Activated CD4-positive, alpha-beta T cell treated with anti-CD3 and anti-CD28 coated beads, Interleukin-2, amount 10 ng/mL, durations not matched to agents 24 days and 14 days (primary cell): ENCODE measurements at places on chromosomes 5 and 9. TPM values are rescaled to one million over a fixed set of nuclear protein-coding genes. Genes with fewer than 3 reads are reported as not detected.

GRCh38 chr9:110947491-110948044, 90.7 kb downstream of the LPAR1 start:
- no peak overlapping the region for H3K27ac ChIP-seq
- H3K4me1 ChIP-seq = no peaks in the 10 kb centered on the region
- no peak for DNase-seq
- H3K27me3 ChIP-seq = no peaks in the 10 kb centered on the region
- no peak overlapping the region for H3K4me3 ChIP-seq
- no peaks in the 10 kb centered on the region for H3K36me3 ChIP-seq

DNA sequence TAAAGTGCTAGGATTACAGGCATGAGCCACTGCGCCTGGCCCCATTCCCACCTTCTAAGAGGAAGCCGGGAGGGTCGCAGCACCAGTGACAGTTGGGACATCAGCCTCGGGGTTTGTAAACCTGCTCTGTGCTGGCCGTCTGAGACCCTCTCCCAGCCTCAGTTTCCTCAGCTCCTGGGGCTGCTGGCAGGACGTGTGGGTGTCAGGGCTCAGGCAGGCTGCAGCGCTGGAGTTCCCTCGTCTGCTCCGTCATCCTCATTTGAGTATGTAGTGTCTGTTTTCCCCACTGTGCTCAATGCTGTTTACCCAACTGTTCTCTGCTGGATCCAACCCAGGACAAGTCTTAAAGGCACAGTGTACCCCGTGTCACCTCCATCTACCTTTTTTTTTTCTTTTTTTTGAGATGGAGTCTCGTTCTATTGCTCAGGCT, 2.0 kb upstream of the NINJ1 start:
- no peaks in the 10 kb centered on the region for H3K27me3 ChIP-seq
- no peak overlapping the region for H3K4me3 ChIP-seq
- no peak for DNase-seq
- peaks cover 53% of the 10 kb centered on the region for H3K4me1 ChIP-seq

DNA sequence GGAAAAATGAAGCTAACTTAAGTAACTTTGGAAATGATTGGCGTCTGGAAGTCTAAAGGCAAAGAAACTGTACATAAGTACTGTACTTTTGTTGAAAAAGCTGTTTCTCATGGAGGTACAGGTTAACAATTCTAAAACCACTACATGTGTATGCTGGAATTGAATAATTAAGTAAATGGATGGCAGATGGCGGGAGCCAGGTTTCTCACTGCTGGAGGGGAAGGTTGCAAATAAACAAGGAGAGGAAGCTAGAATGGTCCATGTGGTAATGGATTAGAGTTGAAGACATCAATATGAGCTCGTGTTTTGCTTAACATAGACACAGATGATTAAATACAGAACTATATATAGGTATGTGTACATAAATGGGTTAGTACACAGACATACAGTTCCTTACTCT, 43.2 kb upstream of the ASTN2 start:
- H3K36me3 ChIP-seq = no peaks in the 10 kb centered on the region
- H3K4me1 ChIP-seq = no peaks in the 10 kb centered on the region
- H3K4me3 ChIP-seq = no peak overlapping the region
- DNase-seq = no peak

DNA sequence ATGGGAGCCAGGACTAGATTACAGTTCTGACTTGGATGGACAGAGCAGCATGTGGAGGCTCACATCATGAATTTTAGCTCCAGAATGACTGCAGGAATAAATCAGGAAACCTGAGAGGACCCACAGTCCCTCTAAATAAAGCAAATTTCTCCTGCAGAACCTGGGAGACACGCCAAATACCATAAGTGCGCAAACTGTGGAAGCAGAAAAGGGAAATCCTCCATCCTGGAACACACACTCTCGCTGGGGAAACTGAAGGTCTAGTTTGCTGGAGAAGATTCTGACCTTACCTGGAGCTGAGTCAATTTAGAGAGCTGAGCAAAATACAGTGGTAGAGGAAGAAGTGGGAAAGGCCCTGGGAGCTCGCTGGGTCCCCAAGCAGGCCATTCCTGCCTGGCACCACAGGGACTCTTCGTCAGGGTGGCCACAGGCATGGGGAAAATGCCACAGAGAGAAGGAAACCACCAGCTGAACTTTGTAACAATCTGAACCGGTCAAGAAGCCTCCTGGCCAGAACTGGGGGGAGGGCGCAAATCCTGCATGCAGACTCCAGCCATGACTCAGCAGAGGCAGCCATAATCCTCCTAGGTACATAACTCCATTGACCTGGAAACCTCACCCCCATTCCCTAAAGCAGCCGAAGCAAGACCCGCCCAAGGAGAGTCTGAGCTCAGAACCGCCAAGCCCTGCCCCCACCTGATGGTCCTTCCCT, 390.9 kb downstream of the LRRC70 start:
- no peaks in the 10 kb centered on the region for H3K36me3 ChIP-seq
- H3K4me3 ChIP-seq = no peak overlapping the region
- no peaks in the 10 kb centered on the region for H3K4me1 ChIP-seq
- no peak for DNase-seq
- no peak overlapping the region for H3K27ac ChIP-seq

Gene MARVELD2
- total RNA-seq = 0.26 and 0.36 TPM in 2 replicates

- peaks cover 27% of the 10 kb centered on the region for H3K4me1 ChIP-seq
- no peak for DNase-seq
- peaks cover 49% of the 10 kb centered on the region for H3K36me3 ChIP-seq
- H3K27ac ChIP-seq = peak overlapping the region; percentile 98
Measured at GRCh38 chr5:149550268-149550583, 1.0 kb downstream of the CSNK1A1 start.

Gene MYMK
- not detected in 2 replicates for total RNA-seq

GRCh38 chr9:132980157-132980556, 1.7 kb downstream of the GFI1B start:
- H3K4me3 ChIP-seq = no peak overlapping the region
- H3K4me1 ChIP-seq = no peaks in the 10 kb centered on the region
- H3K36me3 ChIP-seq = no peaks in the 10 kb centered on the region
- H3K27me3 ChIP-seq = peaks cover 49% of the 10 kb centered on the region
- H3K27ac ChIP-seq = no peak overlapping the region

DNA sequence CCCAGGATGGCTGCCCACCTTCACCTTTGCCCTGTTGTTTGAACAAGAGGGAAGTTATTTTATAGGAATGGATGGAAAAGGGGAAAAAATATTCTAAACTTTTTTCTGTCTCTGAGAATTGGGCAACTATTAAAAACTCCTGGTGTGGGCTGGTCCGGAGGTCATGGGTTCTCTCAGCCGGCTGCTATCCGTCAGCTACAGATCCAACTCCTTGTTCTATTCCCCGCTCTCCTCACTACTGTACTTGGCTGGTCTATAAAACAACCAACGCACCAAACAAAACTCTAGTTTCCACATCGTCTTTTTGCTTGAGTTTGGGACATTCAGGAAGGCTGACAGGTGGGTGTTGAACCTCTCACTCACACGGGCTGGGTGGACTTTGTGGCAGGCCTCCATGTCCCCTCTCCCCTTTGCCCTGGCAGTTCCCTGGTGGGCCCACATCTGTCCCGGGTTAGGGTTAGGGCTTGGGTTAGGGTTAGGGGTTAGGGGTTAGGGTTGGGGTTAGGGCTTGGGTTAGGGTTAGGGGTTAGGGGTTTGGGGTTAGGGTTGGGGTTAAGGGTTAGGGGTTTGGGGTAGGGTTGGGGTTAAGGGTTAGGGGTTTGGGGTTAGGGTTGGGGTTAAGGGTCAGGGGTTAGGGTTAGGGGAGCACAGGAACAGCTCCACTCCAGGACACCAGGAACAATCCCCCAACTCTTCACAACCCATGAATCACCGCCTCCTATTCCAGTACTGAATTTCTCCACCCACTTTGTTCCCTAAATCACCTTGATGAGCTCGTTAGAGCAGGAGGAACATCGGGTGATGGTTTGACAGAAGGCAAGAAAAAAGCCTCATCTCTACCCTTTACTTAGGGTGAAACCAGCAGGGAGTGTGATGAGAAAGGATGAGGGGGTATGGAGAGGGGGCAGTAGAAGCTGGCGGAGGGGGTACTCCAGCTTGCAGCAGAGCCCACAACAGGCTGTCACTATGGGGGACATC, 302.1 kb upstream of the IRX4 start:
- H3K4me3 ChIP-seq = no peak overlapping the region
- no peaks in the 10 kb centered on the region for H3K27me3 ChIP-seq
- H3K27ac ChIP-seq = no peak overlapping the region

GRCh38 chr9:21154018-21154608, 12.3 kb downstream of the IFNA21 start:
- peaks cover 16% of the 10 kb centered on the region for H3K4me1 ChIP-seq
- peak; percentile 74 for DNase-seq
- H3K36me3 ChIP-seq = peaks cover 2% of the 10 kb centered on the region
- no peak overlapping the region for H3K4me3 ChIP-seq

DNA sequence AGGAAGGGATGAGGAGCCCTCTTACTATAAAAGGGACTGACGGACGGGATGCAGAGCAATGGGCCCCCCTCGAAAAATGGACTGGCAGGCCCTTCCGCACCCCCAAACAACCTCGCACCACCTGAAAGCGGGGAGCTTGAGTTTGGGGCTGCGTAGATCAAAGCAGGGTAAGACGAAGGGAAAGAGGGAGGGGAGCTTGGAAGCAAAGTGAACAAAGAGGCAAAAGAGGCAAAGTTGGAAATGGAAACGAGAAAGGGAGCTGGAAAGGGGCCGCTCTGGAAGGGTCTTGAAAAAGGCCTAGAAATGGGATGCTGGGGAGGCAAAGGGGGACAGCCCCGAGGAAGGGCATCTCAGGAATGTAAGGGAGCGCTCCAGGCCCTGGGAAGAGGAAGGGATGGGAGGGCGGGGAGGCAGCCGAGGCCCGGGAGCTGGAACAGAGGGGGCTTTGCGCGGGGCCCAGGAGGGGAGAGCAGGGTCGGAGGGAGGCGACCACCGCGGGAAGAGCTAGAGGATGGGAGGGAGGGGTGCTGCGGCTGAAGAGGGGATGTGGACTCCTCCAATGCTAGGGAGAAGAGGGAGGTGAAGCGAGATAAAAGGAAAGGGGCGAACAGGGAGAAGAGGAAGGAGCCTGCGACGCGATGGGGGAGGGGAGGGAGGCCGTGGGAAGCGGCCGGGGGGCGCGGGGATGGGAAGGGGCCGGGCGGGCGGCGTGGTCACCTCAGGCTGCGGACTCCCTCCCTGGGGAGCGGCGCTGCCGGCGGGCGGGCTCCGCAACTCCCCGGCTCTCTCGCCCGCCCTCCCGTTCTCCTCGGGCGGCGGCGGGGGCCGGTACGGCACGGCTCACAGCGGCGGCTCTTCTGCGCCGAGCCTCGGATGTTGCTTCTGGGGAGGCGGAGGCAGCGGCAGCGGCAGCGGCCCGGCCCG, 577 bp downstream of the RNF145 start:
- H3K27me3 ChIP-seq = no peaks in the 10 kb centered on the region
- H3K4me3 ChIP-seq = peak overlapping the region; percentile 99
- H3K4me1 ChIP-seq = peaks cover 62% of the 10 kb centered on the region
- H3K27ac ChIP-seq = peak overlapping the region; percentile 98
- DNase-seq = no peak
- H3K36me3 ChIP-seq = peaks cover 27% of the 10 kb centered on the region

Gene ACTBL2
- total RNA-seq = not detected in 2 replicates

DNA sequence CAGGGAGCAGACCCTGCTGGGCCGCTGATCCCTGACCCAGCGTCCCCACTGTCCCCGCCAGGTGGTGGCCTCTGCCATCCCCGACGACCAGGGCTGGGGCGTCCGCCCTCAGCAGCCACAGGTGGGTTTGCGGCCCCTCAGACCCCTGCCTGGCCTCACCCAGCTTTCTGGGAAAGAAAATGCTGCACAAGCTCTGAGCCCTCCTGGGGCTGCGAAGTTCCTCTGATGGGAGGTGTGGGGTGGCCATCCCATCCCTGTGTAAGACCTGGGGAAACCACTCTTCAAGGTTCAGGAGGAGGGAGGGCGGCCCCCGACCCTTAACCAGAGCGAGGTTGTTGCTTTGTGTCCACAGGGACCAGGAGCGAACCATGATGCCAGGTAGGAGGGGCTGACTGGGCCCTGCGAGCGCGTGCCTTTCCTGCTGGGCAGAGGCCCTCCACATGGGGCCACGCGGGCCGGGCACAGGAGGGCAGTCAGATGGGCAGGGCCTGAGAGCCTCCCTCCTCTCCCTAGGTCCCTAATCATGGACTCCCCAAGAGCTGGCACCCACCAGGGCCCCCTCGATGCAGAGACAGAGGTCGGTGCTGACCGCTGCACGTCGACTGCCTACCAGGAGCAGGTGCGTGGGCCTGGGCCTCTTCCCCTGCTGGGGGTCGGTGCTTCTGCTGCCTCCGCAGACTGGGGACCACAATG, 7.7 kb downstream of the NOXA1 start:
- H3K27ac ChIP-seq = no peak overlapping the region
- H3K27me3 ChIP-seq = no peaks in the 10 kb centered on the region
- no peaks in the 10 kb centered on the region for H3K4me1 ChIP-seq
- no peak overlapping the region for H3K4me3 ChIP-seq
- DNase-seq = no peak
- no peaks in the 10 kb centered on the region for H3K36me3 ChIP-seq

Gene ISOC1
- total RNA-seq = 29.4 and 31.6 TPM in 2 replicates

Gene NME5
- total RNA-seq = not detected in 2 replicates
